Kasumi-1 (cell line): ENCODE measurements at places on chromosomes 12 and 14.

DNA sequence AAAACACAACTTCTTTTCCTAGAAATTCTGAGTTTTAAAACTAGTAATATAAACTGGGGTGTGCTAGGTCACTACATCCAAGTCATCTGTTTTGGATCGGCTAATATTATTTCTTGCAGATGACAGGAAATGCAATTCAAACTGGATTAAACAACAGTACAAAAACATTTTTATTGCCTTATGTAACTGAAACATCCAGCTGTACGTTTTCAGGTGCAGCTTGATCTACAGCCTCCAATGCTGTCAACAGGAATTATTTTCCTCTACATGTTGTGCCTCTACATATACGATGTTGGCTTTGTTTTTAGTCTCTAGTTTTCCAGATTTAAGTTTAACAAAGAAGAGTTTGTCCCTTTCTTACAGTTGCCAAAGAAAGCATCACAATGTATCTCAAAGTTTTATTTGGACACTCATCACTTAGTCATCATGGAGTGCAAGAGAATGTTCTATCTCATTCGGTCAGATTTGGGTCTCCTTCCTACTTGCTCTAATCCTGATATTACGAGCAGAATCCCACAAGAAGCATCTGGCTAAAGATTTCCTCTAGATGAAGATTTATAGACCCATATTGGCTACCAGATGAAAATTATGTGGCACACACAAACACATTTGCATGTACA is 326.7 kb downstream of the SLC6A15 start:
- no peak for DNase-seq

DNA sequence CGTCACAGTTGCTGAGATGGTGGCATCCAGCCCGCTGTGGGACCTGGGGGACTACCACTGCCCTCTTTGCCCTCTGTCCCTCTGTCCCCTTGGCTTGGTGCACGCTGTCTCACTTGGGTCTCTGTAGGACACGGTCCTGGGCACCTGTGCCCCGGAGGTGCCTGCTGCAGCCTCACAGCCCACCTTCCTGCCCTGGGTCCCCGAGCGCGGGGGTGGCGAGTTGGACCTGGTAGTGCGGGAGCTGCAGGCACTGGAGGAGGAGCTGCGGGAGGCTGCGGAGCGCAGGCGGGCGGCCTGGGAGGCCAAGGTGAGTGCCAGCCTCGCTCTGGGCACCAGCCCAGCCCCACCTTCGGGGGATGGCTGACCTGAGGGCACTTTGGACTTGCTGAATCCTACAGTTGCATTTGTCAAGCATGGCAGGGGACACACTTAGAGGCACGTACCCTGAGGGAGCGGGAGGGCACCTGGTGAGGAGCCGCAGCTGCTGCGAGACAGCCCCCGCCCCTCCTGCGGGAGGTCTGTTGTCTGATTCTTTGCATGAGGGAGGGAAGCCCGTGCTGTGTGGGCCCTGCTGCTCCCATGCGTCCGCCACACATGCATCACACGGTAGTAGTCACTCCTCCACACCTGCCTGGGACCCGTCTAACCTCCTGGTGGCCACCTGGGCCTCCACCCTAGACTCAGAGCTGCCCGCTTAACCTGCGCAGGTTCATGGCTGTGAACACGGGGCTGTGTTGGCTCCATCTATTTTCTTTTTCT is 6.8 kb downstream of the TEDC1 start:
- DNase-seq = no peak

GRCh38 chr14:57060276-57060955 is 208.3 kb downstream of the EXOC5 start:
- DNase-seq = no peak

GRCh38 chr14:85853996-85854526 is 324.1 kb downstream of the FLRT2 start:
- DNase-seq = no peak

DNA sequence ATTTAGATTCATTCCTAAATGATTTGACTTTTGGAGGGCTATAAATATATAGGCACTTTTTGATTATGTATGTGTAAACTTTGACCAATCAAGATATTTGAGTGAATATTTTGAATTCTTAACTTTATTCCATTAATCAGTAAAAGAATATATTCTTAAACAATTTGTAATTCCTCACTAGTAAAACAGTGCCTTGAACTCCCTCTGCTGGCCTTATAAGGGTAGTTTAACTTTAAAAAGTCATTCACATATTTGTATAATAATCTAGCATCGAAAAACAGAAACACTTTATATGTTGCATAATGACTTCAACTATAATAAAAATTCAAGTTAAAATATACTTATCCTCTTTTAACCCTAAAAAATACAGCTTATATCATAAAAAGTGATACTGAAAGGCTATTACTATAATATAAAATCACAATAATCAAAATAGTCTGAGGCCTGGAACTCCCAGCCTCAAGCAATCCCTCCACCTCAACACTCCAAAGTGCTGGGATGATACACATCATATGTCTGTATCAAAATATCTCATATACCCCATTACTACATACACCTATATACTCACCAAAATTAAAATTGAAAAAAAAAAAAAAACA is 31.2 kb downstream of the CCDC59 start:
- peak; percentile 43 for DNase-seq

DNA sequence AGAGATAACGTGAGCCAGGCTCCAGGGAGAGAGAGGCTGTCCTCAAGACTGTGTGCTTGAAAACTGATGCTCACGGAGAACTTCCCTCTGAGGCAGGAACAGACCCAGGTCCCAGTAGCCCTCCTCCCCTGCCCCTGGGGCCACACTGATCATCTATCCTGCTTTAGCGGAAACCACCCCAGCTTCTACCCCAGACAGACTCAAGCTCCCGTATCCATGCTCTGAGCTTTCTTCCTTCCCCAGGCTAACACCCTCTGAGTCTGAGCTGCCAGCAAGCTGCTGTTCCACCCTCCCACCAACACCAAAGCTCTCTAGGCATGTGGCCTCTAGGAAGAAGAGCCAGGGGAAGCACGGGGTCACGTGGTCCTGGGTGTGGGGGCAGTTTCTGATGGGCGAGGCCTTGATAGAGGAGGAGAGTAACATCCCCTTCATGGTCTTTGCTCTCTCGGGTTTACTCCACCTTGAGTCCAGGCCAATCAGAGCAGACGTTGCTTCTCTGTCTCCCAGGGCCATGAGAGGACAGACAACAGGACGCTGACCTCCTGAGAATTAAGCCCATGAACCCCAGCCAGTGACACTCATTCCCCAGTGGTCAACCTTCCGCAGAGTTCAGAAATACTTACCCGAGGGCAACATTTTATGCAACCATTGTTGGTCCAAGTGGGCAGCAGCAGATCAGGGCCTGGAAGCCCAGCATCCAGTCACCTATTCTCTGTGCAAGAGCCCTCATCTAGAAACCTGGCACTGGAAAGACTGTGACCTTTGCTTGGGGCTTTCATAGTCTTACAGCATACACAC is 1.4 kb downstream of the PCK2 start:
- peak; percentile 79 for DNase-seq

DNA sequence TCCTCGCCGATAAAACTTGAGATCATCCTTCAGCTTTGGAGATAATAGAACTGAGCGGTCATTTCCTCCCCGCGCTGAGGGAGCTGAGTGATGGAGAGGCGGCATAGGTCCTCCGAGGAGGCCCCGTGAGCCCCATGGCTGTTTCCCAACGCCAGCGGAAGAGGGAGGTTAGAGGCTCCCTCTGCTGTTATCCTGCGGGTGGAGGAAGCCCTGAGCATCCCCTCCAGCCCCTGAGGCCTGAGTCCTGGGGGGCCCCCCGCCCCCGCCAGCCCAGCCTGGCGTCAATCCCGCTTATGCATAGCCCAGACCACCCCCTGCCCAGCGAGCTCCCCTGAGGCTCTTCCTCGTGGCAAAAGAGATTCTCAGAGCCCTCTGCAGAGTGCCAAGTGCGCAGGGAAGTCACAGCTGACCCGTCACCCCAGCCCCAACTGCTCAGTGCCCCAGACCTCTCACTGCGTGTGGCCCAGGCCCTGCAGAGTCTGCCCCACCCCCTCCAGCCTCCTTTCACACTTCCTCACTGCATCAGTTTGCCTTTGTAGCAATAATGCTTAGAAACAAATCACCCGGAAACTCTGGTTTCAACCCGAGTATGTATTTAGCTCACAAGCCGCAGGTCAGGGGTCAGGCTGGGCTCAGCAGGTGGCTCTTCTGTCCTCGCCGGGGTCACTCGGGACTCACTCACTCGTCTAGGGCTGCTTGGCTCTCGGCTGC is 44.7 kb upstream of the GALNT9 start:
- peak; percentile 21 for DNase-seq

DNA sequence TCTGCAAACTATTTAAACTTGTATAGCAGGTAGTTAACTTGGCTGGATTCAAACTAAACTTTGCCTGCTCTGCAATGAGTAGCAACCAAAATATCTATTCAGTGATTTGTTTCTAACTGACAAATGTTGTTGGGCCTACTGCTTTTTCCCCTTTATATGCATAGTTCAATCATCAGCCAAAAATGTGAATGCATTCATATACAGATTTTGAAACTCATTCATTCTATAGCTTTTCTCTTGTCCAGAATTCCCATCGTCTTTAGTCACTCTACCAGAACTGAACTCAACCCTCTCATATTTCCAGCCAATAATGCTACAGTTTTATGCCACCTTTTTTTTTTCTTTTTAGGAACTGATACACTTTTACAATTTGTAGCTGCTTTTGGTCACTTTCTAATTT is 599.8 kb downstream of the RPL10L start:
- DNase-seq = no peak

DNA sequence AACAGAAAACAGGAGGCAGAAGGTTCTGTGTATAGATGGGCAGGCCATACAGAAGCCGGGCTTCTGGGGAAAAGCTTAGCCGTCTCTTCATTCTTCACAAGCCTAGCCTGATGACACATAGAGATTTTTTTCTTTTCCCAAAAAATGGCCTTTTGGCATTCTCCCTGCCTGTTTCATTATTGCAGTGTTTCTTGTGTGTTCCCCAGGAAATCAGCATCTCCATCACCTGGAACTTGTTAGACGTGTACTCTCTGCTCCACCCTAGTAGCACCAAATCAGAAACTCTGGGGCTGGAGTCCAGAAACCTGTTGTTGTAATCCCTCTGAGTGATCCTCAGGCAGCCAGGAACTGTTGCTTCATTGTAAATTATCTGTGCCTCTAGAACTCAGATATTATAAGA is 388.1 kb downstream of the CCDC91 start:
- DNase-seq = no peak

DNA sequence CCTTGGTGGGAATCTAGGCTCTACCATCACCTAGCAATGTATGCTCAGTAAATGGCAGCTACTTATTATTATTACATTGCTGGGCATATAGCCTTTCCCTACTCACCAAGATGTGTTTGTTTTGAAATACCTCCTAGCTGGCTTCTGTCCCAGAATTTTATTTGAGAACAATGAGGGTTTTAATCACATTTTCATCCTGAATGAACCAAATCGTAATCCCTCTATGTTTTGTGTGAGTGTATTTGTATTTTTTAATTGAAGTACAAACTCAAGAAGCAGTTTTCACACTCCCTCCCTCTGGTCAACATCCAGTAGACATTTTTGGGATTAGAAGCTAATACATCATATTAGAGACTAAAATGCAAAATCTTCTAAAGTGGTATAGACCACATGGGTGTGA is 7.6 kb downstream of the SLC7A8 start:
- no peak for DNase-seq

- DNase-seq = no peak
Measured at GRCh38 chr14:101929096-101929495, 35.3 kb upstream of the DYNC1H1 start.

GRCh38 chr12:2540535-2540941 is 254.2 kb upstream of the FKBP4 start:
- DNase-seq = no peak

DNA sequence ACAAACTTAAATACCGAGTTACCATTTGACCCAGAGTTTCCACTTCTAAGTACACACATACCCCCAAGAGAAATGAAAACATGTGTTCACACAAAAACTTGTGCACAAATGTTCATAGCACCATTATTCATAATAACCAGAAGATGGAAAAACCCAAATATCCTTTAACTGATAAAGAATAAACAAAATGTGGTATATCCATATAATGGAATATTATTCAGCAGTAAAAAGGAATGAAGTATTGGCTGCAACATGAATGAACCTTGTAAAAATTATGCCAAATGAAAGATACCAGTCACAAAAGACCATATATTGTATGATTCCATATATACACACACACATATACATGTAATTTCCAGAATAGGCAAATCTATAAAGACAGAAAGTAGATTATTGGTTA is 116.4 kb downstream of the TAOK3 start:
- no peak for DNase-seq

DNA sequence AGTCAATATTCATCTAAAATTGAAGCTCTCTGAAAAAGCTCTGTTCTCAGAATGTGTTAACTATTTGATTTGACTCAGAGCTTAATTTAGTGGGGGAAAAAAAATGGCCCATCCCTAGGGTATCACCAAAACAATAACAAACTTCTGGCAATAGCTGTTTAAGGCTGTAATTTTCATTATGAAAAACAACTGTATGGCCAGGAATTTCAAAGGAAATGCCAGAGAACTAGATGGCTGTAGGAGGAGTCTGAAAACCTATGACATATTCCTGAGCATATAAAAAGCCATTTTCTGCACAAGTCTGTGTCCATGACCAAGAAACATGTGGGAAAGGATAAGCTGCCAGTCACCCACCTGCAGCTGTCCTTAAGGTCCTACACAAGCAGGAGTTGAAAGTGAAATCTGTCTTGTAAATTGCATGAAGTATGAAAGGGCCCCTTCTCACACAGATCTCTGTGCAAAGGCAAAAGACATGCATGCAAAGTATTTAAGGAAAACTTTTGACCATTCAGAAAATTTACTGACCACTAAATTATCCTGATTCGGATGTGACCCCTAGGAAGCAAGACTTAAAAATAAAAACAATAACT is 299.1 kb downstream of the BTG1 start:
- DNase-seq = no peak

- DNase-seq = no peak
Measured at GRCh38 chr12:62313727-62314380, 53.6 kb downstream of the USP15 start.

DNA sequence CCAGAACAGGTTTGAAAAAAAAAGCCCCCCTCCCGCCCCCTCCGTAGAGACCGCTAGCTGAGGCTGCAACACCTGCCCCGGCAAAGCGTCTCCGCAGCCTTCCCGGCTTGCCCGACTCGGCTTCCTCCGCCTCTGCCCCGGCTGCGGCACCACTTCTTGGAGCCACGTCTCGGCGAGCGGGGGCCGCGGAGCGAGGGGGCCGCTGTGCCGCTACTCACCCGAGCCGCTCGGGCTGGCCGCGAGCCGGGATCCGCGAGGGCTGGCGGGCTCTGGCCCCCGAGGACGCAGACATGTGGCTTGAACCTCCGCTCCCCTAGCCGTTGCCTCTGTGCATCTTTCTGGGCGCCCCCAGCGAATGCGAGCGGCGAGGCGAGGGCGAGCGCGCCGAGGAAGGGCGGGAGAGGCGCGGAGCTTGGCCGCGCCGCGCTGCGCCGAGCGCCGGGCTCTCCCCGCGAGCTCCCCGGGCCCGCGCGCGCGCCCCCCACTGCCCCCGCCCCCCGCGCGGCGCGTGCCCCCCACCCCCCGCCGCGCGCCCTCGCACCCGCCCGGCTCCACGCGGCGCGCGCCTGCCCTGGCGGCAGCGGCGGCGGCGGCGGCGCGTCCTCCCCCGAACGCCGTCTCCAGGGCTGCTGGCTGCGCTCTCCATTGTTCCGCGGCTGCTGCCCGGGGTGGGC is 249.5 kb downstream of the APAF1 start:
- DNase-seq = no peak

- no peak for DNase-seq
Measured at GRCh38 chr14:55523321-55523720, 56.7 kb upstream of the KTN1 start.
